ENCODE measurements at places on chromosomes 6 and 20. TPM values are rescaled to one million over a fixed set of nuclear protein-coding genes. Genes with fewer than 3 reads are reported as not detected.

- DNase-seq, result no peak
Measured at GRCh38 chr20:62682912-62683517, 25.6 kb upstream of the NTSR1 start.

GRCh38 chr6:164750128-164750527, 559.3 kb downstream of the C6orf118 start:
- no peak for DNase-seq

GRCh38 chr6:97841763-97842162, 558.7 kb upstream of the MMS22L start:
- no peak for DNase-seq

GRCh38 chr20:31934968-31935764, 16.7 kb downstream of the PDRG1 start:
- DNase-seq, result no peak

DNA sequence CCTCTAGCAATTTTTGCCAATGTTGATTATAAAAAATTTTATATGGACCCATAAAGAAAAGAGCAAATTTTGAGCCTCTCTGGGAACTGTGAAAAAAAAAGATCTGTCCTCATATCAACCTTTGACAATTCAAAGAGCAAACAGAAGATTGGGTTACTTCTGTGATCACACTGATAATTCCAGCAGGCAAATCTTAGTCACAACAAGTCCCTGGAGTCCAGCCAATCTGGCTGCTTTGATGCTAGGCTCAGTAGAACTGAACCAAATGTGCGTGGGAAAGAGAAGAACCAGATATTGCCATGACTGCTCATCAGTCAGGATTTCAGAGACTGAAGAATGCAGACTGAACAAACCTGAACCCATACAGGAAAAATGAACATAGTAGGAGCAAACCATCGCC, 438.4 kb upstream of the FLRT3 start:
- DNase-seq, result peak; percentile 91

- peak; percentile 42 for DNase-seq
Measured at GRCh38 chr6:148367411-148368024, 24.9 kb downstream of the SASH1 start.

DNA sequence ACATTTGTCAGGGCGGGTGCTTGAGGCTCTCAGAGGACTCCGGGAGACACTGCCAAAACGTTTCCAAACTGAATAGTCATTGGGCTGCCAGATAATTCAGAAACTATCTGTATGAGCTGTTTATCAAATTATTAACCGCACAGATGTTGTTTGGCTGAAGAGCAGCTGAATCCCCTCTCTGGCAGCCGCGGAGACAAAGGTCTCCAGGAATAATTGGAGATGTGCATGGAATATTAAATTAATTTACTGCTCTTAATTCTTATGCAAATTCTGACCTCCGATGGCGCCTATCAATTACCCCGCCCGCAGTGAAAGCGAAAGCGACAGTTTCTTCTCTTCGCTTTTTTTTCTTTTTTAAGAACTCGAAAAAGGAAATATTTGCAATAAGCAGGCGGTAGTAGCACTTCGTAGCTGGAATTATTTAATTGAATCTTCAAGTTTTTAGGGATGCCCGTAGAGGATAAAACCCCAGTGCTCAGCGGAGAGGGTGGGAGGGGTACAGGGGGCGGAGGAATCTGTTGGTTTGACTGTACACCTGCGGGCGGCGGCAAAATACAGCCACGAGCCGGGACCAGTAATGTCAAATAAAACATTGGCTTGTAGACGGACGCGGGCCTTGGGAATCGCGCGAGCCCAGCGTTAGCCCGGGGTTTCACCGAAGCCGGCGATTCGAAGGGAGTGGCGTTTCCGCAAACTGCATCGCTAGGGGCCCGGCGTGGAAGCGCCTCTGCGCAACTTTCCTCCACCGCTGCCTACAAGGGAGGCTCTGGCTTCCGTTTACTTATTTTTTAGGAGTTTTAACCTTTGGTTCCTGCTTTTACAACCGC, 6.2 kb downstream of the LINC00237 start:
- no peak for DNase-seq

- no peak for DNase-seq
Measured at GRCh38 chr6:3987053-3987452, 91.9 kb downstream of the FAM217A start.

DNA sequence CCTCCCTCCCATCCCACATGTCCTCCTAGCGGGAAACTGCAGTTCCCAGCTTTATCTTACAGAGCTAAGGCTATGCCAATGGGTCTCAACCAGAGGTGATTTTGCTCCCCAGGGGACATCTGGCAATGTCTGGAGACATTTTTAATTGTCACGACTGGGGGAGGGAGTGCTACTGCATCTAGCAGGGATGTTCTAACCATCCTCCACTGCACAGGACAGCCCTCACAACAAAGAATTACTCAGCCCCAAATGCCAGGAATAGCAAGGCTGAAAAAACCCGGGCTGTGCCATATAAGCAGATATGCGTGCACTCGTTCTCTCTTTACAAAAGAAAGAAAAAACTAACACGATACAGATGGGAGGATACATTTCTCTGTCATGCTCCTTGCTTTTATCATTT, 8.5 kb downstream of the MRPS18A start:
- no peak for DNase-seq

DNA sequence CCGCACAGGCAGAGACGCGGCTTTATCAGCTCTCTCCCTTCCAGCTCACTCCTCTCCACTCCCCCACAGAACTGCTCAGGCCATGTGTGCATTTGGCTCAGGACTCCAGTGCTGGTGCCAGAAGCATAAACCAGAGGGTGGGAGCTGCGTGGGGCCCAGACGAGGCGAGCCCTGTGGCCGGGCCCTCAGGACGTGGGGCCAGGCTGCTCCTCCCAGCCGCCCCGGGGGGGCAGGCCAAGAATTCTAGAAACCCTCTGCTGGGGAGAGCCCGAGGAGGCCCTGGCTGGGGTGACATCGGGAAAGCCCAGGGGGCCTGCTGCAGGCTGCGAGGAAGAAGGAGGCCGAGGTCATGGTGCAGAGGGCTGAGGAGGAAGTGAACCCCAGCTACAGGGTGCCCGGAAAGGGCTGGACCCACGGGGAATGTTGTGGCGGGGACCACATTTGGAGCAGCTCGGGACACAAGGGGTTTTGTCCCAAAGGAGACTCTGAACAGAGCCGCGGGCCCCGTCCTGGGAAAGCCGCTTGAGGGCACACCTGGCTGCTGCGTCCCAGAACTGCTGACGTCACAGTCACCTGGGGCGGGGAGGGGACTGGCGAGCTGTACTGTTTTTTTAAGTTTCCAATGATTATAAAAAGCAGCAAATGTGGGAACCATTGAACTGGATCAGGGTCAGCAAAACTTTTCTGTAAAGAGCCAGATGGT, 107.1 kb downstream of the BANF2 start:
- no peak for DNase-seq

GRCh38 chr6:10297832-10298231, 117.0 kb downstream of the TFAP2A start:
- DNase-seq, result no peak

GRCh38 chr20:48653706-48654051, 174.1 kb downstream of the PREX1 start:
- no peak for DNase-seq

- DNase-seq, result no peak
Measured at GRCh38 chr20:24108581-24108980, 120.0 kb upstream of the GGTLC1 start.

DNA sequence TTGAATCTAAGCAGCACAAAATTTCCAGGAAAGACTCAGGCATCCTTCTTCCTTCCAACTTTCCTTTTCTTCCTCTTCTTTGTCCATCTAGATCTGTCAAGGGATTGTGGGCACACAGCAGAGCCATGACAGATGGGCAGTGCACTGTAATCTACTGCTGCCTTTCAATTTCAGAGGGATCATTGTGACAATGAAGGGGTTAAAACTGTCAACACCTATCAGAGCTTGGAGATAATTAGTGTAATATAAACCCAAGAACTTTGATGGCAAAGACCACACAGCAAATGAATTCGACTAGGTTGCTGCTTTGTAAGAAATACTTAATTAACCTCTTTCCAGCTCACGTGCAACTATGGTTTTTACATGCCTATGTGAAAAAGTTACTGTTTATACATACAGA, 55.0 kb downstream of the SAMD5 start:
- no peak for DNase-seq

DNA sequence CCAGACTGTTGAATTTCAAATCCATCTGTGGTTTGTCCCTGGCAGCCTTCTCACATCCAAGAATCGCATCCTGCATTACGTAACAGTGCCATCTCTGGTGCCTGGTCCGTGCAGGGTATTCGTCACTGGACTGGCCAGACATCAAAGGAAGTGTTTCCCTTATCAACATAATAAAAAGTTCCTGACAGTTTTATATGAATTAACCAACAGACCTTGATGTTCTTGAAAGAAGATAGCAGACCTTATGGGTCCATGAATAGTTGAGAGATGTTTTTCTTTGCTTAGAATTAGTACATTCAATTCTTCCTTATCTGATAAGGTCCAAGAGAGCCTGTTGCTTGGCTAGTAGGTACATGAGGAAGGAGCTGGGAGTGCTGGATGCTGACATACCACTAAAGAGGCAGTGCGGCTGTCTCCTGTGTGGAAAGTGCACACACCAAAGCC, 77.6 kb downstream of the PHACTR2 start:
- no peak for DNase-seq

DNA sequence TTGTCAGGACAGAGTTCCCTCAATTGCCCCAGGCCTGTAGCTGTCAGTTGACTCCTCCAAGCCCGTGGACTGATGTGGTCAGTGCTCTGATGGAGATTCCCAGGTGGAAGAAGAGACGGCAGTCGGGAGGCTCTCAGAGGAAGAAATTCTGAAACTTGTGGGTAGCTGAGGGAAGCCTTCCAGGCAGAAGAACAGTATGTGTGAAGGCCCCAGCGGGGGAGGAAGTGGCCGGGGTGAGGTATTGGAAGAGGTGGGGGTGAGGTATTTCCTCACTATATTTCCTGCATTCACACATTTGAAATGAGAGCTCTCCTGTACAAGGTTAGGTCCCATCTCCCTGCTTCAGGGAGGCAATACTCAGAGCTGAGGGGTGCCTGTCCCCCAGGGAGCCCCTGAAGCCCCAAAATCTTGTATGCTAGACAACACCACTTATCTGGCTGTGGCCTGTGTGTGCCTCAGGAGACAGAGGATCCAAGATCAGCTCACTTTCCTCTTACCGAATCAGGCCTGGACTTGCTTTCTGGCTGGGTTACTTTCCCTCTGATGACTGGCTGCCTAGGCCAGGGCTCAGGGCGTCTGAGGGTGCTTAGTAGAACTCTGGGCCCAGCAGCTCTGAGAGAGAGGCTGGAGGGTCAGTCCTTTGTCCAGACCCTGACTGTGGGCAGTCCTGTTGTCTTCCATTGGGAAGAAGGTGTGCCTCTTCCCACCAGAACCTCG, 49.3 kb upstream of the MYL9 start:
- peak; percentile 75 for DNase-seq

- peak; percentile 37 for DNase-seq
Measured at GRCh38 chr6:142744836-142745235, 200.1 kb downstream of the HIVEP2 start.

GRCh38 chr6:8556370-8557013, 121.1 kb upstream of the SLC35B3 start:
- DNase-seq, result peak; percentile 86

DNA sequence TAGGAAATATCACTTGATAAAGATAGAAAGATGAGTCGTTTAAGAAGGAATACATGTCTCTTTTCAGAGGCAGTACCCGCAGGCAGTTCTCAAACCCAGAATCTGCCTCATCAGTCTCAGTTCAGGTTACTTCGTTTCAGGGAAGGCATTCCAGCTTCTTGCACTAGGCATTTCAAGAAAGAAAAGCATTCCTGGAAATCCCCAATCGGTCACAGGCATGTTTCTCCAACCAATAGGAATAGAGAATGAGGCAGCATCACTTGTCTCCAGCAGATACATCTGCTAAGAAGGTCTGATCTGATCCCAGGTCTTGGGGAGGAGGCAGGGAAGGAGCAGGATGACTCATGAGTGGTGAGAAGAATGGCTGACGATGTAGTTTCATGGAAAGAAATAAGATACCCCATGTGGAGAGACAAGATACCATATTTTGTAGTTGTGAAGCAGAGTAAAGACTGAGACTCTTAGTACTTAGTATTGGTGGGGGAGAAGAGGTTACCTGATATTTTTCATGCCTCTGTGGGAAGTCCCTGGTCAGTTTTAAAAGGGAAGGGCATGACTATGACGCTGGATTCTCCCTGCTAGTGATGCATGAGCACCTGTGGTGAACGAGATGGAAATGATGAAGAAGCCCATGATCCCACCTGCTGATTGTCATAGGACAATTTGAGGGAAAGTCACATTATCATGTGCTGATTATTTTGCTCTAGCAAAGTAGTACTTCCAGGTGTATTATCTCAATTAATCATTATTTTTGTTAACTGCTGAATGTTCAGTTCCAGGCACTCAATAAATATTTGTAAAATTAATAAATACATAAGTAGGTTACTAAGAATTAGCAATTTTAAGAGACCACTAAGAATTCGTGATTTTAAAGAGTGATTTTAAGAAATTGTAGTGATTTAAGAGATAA, 20.3 kb upstream of the HLA-DRB1 start:
- peak; percentile 96 for DNase-seq

DNA sequence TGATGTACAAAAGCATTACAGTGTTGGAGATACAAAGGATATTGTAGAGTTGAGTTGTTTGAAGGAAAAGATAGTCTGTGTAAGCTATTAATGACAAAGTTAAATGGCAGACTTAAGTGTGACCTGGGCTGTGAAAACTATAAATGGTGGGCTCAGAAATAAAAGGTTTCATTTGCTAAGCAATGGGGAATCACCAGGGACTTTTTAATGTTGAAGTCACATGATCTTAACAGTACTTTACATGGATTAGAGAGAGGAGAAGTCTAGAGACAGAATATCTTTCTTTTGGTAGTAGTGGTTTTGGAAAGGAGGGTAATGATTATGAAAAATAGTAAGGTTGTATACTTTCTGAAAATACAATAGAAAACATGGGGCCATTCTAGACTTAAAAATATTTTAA, 67.1 kb downstream of the SCAF8 start:
- DNase-seq, result no peak

DNA sequence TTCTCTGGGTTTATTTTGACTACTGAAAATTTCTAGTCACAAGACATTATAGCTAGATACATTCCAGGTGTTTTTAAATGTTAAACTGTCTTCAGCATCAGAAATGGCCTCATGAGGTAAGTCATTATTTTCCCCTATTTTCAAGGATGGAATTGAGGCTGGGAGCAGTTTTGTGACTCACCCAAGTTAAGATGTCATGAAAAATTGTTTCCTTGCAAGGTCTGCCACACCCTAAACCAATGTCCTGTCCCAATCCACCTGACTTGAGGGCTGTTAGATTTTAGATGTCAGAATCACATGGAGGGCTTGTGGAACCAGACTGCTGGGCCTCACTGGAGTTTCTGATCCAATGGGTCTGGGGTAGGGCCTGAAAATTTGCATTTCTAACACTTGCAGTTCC, 16.9 kb downstream of the SLC22A3 start:
- DNase-seq, result peak; percentile 23

GRCh38 chr20:53284696-53285095, 308.9 kb downstream of the ZNF217 start:
- no peak for DNase-seq

GRCh38 chr6:3306848-3307247, 48.1 kb downstream of the PSMG4 start:
- DNase-seq, result no peak

- DNase-seq, result no peak
Measured at GRCh38 chr6:42010185-42010891, 40.0 kb upstream of the TAF8 start.

ZC3H12D gene
- total RNA-seq, result not detected

FAM162B gene
- not detected for total RNA-seq

ZNF334 gene
- total RNA-seq, result 1.1 TPM

C2 gene
- total RNA-seq, result 0.50 TPM

B3GALT4 gene
- total RNA-seq, result 0.83 TPM

GSTA2 gene
- not detected for total RNA-seq

FUT9 gene
- total RNA-seq, result under 0.01 TPM

ANKEF1 gene
- 7.2 TPM for total RNA-seq

ERVFRD-1 gene
- total RNA-seq, result not detected

POU3F2 gene
- not detected for total RNA-seq

SDC4 gene
- total RNA-seq, result 550 TPM

SRMS gene
- not detected for total RNA-seq

Data from mammary epithelial cell (primary cell).